ENCODE measurements at places on chromosomes 5 and 9.

- DNase-seq, result no peak
These were observed 54.9 kb downstream of the NUP155 start for GRCh38 chr5:37316027-37316426.

GRCh38 chr9:6109571-6109970 is 94.1 kb upstream of the RANBP6 start:
- DNase-seq, result no peak

DNA sequence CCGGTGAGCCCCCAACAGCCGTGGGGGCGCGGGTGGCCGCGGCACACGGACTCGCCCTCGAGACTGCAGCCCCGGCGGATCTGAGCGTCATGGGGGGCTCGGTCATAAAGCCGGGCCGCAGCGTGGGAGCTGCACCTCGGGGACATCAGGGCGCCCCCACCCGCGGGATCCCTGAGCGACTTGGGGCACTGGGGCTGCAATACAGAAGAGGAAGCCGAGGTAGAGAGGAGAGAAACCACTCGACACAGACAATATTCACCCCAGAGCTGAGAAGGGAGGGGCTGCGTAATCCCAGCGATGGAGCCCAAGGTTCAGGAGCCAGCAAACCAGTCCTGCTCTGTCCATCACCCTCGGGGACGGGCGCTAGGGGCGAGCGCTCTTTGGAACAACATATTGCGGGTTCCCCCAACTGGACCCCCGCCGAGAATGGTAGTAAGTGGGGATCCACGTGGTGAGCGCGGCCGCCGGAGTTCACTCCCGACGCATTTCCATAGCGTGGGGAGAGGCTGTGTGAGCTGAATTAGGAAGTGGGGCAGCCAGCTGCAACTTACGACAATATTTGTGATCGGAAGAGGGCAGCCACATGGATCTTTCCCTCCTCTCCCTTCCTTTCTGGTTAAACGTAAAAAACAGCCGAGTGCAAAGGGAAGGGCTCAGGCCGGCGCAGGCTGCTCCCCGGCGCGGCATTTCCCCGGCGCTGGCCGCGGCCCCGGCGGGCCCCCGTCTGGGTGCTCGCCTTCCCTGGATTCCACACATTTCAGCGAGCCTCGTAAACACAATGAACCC is 9.9 kb downstream of the PTCH1 start:
- peak; percentile 50 for DNase-seq

DNA sequence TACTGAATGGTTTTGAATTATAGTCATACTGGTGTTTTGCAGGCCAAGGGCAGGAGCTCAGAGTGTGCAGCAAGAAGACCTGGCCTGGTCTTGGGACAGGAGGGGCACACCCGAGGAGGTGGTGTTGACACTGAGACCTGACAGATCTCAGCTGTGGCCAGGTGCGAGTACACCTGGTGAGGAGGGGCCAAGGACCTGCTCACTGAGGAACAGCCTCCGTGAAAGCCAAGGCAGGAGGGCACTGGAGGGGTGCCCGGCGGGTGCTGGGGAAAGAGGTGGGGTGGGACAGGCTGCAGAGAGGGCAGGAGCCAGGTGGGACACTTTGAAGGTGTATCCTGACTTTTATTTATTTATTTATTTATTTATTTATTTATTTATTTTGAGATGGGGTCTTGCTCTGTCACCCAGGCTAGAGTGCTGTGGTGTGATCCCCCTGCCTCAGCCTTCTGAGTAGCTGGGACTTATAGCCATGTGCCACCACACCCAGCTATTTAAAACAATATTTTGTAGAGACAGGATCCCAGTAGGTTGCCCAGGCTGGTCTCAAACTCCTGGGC is 23.3 kb upstream of the LAMC3 start:
- no peak for DNase-seq

GRCh38 chr5:172690258-172691075 is 49.4 kb downstream of the NEURL1B start:
- no peak for DNase-seq

DNA sequence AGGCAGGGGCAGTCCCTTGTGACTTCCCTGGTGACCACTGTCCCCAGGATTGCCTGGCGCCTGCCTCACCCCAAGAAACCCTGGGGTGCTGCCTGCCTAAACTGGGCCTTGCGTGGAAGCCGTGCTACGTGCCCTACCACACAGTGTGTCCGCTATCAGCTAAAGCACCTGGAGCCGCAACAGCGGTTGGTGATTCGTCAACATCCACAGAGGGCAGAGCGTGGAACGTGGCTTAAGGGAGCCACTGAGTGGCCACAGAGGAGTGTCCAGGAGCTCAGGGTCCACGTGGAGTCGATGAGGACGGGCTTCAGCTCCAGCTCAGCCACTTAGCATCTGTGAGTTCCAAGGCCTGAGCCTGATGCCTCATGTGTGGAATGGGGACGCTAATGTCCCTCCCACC is 25.3 kb downstream of the LAMC3 start:
- DNase-seq, result no peak

DNA sequence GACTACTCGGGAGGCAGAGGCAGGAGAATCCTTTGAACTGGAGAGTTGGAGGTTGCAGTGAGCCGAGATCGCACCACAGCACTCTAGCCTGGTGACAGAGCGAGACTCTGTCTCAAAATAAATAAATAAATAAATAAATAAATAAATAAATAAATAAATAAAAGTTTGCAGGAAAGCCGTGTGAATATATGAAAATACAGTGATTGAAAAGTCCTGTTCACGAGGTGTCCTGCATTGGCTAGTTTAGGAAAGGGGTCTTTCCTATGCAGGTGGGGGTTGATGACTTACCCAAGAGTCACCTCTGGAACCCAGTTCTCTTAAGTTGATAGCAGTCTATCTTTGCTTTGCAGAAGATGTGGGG is 7.3 kb downstream of the TENT4A start:
- no peak for DNase-seq

- no peak for DNase-seq
These were observed 2.8 kb downstream of the PHAX start for GRCh38 chr5:126603402-126603991.

DNA sequence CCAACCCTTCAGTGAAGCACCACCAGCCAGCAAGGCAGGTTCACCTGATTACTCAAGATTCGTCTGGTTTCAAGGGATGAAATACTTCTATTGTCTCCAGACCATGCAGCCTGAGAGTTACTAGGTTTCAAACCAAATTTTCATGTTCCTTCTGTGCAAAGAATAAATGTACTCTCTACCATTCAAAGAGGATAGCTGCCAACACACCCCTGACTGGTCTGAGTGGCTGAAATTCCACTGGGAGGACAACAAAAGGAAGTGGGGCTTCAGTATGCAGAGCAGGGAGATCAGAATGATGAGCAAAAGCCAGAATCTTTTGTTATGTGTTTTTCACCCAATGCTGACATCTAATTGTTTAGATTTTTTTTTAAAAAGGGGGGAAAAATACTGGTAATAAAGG is 356.3 kb downstream of the BNC2 start:
- DNase-seq, result no peak

DNA sequence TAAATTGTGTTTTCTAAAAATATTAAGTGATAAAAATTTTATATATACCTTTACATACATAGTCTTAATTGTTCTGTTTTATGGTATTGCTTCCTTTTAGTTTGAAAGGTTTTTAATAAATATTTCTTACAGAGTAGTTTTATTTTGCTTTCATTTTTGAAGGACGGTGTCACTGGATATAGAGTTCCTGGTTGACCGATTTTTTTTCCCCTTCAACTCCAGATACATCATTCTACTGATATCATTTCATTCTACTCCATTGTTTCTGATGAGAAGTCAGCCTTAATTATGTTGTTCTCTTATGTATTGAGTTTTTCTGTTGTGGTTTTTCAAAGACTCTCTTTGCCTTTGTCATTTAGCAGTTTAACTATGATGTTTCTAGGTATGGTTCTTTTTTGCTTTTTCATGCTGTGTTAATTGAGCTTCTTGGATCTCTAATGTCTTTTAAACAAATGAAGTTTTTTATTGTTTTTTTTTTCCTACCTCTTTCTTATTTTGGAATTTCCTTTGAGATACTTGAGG is 30.4 kb downstream of the MTREX start:
- DNase-seq, result no peak

- no peak for DNase-seq
These were observed 54.0 kb downstream of the PAPPA start for GRCh38 chr9:116207371-116208111.

DNA sequence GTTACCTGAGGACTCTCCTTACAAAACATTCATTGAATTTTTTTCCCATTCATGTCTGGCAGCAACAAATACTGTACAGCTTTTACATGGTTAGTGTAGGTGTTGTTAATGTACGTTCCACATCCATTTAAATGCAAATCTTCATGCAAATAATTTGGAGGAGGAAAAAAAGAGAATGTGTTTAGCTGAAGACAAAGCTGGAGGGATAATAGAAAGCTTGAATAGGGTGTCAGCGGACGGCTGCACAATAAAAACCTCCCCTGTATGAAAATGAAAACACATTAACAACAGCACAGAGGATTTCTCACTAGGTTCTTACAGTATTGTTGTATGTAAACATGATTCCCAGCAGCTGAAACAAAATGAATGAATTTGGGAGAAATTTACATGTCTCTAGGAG is 231.5 kb downstream of the ZNF608 start:
- DNase-seq, result no peak

- DNase-seq, result no peak
These were observed 29.7 kb downstream of the GTF3C4 start for GRCh38 chr9:132699956-132700355.

GRCh38 chr9:11149065-11149464 is 536.3 kb upstream of the PTPRD start:
- DNase-seq, result no peak

DNA sequence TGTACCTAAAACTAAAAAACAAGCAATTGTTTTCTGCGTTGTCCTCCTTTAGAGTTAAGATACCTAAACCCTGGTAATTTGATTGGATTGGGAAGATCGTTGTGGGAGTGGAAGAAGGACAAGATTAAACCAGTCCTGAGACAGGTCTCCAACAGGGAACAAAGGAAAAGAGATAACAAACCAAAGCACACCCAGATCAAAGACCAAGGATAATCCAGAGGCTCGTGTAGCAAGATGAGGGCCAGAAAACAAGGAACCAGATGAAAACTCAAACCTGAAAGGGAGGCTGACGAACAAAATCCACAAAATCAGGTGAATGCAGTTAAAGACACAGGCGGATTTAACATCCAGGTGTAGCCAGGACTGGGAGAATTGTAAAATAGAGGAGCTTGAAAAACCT is 618.1 kb downstream of the SLCO4C1 start:
- DNase-seq, result no peak

DNA sequence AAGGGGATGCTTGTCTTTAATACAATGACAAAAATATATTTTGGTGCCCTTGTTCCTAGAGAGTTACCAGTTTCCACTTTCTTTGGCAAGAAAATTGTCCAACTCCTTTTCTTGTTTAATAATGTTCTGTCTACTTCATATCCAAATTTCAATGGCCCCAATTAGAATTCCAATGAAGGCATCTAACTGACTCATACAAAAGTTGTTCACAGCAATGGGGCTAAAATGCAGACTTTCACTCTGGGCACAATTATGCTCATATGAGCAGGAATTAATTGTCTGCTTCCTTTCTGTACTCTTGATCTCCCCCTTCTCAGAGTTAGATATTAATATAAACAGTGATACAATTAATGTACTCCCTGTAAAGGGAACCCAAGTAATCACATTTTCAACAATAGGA is 42.1 kb upstream of the ZNF622 start:
- DNase-seq, result no peak

GRCh38 chr5:141564216-141564692 is 54.5 kb downstream of the DIAPH1 start:
- DNase-seq, result peak; percentile 67

DNA sequence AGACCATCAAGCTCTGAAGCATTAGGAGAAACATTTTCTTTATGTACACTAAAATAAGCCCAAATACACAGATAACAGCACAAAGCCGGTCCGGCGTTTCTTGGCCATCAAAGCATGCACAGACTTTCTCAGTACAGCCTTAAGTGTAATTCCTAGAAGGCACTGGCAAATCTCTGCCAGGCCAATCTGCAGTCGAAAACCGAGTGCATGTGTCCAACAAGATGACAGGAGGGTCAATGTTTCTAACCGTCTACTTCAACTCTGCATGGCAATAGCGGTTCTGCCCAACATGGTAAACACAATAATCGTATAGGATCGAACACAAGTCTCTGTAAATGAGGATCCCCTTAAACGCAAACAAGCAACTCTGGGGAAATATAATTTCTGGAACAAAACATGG is 1.1 kb downstream of the ARL15 start:
- no peak for DNase-seq

DNA sequence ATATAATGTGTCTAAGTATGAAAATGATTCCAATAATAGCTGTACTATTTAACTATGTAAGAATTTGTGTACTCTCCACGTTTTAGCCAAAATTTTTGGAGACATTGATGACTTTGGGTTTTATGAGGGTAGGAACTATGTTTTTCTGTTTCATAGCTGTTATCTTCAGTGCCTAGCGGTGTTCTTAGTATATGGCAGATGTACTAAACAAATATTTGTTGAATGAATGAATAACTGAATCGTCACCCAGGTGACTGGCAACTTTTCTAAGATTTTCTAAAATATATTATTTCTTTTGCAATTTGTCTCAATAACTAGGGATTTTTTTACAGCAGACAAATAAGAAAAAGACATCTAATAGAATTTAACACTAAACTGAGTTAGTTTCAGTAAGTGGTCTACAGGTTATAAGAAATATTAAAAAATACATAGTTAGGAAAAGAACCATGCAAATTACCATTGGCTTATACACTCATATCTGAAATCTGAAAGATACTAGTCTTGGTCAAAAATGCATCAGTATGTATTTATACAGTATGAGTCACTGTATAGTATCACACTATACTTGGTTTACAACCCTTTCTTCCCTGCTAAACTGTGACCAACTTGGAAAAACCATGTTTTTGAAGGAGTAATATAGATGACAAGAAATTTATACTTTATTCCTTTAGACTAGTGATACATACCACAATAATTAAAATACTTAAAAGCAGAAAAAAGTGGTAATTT is 10.5 kb upstream of the ERCC6L2 start:
- DNase-seq, result no peak

- no peak for DNase-seq
These were observed 248.2 kb downstream of the TRIM32 start for GRCh38 chr9:116935149-116935897.

DNA sequence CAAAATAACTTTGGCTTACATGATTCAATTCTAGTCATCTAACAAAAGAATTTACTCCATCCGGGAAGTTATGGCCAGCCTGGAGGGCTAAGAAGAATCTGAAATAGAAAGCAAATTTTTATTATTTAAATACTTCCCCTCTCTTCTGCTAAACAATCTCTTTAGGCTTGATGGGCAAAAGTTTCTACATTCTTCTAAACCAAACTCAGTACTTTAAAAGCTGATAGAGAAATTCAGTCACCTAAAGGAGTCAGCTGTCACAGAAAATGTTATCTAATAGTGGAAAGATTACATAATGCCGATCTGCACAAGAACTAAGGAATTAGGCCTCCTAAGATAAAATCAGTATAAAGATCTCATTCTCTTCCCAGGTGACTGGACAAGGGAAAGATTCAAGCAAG is 32.4 kb downstream of the GNAQ start:
- DNase-seq, result no peak

- DNase-seq, result peak; percentile 52
These were observed 7.6 kb downstream of the TTC39B start for GRCh38 chr9:15299374-15299939.

GRCh38 chr5:138662599-138662998 is 87.4 kb upstream of the HSPA9 start:
- no peak for DNase-seq

GRCh38 chr9:90641884-90642487 is 638 bp downstream of the DIRAS2 start:
- DNase-seq, result no peak

- no peak for DNase-seq
These were observed 623.1 kb downstream of the BNC2 start for GRCh38 chr9:16247188-16247875.
